ENCODE measurements at places on chromosomes 1 and 21.

- peak; percentile 72 for DNase-seq
Measured at GRCh38 chr1:54273092-54273794, 73.3 kb downstream of the MRPL37 start.

DNA sequence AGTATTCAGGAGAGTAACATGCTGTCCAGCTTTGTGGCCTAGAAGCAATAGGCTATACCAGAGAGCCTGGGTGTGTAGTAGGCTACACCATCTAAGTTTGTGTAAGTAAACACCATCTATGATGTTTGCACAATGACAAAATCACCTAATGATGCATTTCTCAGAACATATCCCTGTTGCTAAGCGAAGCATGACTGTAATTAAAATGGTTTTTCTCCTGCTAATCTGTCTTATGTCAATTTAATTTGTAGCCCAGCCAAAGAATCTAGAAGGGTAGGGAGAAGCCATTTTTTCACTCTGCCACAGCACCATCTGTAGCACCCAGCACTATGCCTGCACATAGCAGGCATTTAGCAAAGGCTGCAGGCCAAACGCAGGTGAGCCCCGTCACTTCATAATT, 2.0 kb upstream of the TTC24 start:
- DNase-seq = no peak

DNA sequence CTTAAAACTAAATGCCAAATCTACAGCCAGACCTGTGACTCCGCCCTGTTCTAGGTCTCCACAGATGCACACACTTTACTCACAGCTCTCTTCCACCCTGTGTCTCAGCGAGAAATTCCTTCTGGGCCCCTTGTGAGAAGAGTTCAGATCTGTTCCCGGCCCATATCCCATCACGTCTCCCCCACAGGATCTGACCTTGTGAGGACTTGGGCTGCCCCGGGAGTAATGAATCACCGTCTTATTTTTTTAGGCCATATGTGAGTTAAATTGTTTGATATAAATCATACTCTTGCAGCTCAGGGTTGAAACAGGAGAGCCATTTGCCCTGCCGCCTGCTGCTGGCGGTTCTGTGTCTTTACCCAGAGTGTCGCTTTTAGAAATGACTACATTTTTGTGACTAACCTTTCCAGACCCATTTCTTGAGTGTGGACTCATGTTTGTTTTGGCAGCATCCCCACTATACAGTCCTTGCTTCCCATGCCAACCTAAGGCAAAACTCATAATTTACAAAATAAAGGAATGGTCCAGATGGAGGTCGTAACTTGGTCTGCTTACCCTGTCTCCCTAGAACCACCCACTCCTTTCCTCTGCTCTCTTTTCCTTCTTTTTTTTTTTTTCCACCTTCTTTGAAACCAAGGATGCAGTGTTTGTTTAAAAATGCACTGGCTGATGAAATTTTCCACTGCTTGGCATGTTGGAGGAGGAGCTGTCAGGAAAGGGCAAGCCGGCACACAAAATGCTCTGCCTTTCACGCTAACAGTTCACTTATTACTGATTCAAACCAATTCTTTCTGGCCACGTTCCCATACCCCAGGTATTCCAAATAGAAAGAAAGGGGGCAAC, 98.0 kb upstream of the C1orf105 start:
- DNase-seq = peak; percentile 93

DNA sequence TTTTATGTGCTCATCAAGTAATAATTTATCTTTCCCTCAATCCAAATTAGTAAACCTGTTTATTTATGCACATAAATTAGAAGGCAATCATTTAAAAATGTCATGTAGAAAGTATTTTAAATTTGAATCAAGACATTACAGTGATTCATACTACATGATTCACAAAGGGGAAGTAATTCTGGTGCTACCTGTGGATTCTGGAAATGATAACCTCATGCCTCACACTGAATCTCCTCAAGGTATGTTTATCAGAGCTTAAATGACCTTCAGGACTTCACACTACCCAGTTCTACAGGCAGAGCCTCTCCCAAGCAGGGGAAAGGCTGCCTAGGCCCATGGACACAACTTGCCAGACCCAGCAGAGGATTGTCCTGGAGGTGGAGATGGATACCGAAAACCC, 25.2 kb upstream of the TDRD10 start:
- no peak for DNase-seq

DNA sequence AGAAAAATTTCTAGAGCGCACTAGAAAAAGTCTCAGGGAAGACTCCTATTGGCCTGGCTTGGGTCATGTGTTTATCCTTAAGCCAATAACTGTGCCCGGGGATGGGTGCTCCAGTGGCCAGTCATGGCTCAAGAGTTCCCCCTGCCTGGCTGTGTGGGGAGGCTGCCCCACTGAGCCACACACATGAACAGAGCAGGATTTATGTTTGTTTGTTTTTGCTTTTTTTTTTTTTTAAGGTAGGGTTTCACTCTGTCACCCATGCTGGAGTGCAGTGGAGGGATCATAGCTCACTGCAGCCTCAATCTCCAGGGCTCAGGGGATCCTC, 21.8 kb downstream of the EDN2 start:
- no peak for DNase-seq

DNA sequence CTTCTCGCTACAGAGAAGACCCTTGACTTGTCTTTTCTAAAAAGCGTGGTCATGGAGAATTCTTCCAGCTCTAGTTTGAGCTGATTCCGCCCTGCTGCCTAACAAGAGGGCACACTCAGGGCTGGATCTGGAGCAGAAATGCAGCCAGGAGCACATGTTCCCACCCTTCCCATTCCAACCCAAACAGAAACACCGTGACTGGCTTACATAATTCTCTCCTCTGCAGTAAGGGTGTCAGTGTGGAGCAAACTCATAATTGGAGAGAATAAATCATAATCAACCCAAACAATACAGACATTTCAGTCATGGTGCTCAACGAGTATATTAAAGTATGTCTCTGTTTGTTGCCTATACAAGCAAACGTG, 34.5 kb downstream of the CTNNBIP1 start:
- DNase-seq = no peak

DNA sequence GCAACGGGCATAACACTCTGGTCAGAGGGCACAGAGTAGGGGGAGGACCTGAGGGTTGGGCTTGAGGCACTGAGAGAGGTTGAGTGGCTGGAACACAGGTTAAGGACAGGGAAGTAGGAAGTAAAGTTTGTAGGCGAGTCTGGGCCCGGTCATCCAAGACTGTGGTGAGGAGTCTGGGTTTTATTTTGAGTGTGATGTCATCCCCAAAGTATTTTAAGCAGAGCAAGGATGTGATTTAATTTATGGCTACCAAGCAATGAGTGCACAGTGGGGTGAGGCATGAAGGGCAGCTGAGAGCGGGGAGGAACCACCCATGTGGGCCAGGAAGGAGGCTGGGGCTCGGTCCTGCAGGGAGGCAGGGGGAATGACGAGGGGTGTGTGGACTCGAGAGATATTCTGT, 11.2 kb upstream of the VWA5B1 start:
- DNase-seq = peak; percentile 11

GRCh38 chr1:171581226-171581625, 40.8 kb upstream of the MYOCOS start:
- no peak for DNase-seq

- peak; percentile 37 for DNase-seq
Measured at GRCh38 chr1:51697166-51697565, 80.3 kb downstream of the OSBPL9 start.

DNA sequence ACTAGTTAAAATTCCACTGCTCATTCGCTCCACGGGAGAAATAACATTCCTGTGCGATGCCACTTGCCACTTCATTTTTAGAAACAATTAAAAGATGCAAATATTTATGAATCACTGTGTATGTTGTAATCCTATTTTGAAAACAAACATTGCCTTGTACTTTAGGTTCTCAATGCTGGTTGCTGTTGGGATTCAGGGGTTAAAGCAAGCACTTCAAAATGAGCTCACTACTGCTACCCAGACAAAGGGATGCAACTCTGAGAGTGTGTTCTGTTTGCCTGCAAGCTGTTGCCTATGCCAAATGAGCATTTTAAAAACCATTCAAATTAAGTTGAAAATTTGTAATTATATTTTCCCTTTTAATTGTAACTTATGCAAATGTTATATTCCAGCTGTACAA, 87.5 kb downstream of the RWDD3 start:
- no peak for DNase-seq

DNA sequence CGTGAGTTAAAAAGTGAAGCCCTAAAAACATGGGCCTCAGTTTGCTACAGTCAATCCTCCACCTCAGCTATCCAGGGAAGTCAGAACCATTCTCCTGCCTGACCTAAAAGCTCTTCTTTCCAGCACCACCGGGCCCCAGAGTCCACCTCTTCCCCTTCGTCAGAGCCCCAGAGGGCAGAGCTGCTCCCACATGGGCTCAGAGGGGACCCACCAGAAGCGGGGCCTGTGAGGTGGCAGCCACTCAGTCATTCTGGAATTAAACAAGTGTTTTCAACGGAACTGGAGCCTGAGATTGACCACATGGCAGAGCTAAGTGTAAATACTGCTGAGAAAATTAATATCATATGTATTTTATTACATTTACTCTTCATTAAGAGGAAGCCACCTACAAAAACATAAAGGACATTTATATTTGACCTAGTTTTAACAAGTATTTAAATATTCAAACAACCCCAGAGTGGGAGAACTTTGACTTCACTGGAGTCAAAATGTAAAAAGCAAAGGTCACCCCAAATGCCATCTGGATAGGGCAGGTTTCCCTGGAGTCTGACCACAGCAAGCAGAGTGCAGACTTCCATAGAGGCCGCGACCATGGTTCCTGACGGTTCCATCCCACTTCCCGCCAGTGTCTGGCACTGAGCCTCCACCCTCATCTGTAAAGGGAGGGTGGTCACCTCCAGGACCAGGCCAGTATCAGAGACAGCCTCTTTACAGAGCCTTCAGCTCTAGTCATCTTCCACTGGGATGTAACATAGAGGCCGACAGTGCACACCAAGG, 1.8 kb downstream of the SUMO3 start:
- no peak for DNase-seq

DNA sequence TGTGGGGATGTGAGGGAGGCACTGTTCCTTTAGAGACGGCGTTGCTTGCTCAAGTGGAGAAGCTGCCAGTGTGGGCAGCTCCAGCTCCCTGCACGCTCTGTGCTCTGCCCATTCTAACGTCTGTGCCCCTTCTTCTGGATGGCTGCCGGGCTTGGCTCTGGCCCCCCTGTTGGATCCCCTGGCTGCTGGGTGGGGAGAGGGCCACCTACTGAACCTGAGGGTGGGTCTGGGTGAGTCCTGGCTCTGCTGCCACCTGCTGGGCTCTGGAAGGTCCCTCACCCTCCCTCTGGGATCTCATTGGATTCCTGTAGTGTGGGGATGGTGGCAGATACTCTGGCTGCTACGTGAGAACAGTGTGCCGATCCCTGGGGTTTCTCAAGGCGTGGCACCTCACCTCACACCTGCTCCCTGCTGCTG, 5.0 kb downstream of the PFKL start:
- DNase-seq = peak; percentile 55

Data from fibroblast of pulmonary artery (primary cell).